ENCODE measurements at places on chromosomes 16 and 17. TPM values are rescaled to one million over a fixed set of nuclear protein-coding genes. Genes with fewer than 3 reads are reported as not detected.

NPB gene
- 3.8 TPM for total RNA-seq

C16orf96 gene
- total RNA-seq: not detected

TP53TG3F gene
- not detected for total RNA-seq

WDR59 gene
- 17.9 TPM for total RNA-seq

KRTAP4-6 gene
- not detected for total RNA-seq

CNTNAP4 gene
- not detected for total RNA-seq

CCL4L2 gene
- total RNA-seq: not detected

BEAN1 gene
- 0.87 TPM for total RNA-seq
